NCI-H524 treated with DMSO at 0.1 percent for 48 hours (cell line): ENCODE measurements at places on chromosomes 12 and 14.

DNA sequence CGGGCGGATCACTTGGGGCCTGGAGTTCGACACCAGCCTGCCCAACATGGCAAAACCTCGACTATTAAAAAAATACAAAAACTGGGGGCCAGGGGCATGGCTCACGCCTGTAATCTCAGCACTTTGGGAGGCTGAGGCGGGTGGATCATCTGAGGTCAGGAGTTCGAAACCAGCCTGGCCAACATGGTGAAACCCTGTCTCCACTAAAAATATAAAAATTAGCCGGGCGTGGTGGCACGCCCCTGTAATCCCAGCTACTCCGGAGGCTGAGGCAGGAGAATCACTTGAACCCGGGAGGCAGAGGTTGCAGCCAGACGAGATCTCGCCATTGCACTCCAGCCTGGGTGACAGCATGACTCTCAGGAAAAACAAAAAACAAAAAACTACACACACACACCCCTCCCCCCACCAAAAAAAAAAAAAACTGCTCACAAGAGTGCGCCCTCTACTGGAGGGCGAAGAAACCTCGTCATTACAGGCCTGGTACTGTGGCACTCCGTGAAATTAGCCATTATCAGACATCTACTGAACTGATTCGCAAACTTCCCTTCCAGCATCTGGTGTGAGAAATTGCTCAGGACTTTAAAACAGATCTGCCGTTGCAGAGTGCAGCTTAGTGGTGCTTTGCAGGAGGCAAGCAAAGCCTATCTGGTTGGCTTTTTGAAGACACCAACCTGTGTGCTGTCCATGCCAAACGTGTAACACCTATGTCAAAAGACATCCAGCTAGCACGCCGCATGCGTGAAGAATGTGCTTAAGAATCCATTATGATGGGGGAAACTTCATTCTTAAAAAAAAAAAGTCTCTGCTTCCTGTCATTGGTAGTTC, 7.7 kb downstream of the PPP1R3E start:
- no peak for DNase-seq

DNA sequence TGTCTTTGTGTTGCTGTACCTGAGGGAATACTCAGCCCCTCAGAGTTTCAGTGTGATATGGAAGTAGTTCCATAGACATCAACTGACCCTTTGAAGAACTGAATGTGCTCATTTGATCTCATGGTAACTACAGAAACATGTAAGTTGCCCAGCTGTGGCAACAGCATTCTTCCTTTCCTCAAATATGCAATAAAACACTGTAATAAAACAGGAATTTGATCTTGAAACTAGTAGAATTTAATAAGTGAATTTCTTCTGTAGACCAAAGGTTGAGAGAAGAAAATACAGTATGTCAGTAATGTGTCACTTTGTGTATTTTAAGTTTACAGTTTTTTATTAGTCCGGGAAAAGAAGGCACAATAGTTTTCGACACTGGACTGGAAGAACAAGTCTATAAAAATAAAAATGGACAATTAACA, 31.9 kb downstream of the KCTD10 start:
- DNase-seq = no peak

DNA sequence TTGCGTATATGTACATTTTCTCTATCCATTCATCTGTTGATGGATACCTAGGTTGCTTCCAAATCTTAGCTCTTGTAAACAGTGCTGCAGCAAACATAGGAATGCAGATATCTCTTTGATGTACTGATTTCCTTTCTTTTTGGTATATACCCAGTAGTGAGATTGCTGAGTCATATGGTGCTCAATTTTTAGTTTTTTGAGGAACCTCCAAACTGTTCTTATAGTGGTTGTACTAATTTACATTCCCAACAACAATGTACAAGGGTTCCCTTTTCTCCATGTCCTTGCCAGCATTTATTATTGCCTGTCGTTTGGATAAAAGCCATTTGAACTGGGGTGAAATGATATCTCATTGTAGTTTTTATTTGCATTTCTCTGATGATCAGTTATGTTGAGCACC, 44.3 kb downstream of the PELI2 start:
- DNase-seq = no peak

DNA sequence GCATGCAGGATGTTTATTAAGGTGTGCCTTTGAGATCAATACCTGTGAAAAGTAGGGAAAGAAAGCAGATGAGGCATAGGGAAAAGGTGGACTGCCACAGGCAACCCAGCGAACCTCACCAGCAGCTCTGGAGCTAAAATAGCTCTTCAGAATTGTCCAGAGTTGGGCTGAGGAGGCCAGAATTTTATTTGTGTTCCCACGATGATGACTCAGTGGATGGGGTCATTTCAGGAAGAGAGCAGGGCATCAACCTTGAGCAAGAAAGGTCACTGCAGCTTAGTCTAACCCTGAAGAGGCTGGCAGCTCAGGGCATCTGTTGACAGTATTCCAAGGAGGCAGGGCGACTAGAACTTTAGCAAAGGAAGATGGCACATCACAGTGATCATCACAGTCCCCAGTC, 696.1 kb downstream of the DIO2 start:
- DNase-seq = no peak

DNA sequence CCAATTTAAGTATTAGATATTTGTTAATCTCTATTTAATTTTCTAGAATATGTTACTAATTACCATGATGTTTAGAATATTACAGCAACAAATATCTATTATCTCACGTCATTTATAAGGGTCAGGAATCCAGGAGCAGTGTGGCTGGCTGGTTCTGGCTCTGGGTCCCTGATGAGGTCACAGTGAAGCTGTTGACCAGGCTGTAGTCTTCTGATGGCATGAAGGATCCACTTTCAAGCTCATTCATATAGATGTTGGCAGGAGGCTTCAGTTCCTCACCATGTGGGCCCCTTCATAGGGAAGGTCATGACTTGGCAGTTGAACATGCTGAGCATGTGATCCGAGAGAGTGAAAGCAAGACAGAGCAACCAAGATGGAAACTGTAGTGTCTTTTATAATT, 375.6 kb downstream of the ATP23 start:
- no peak for DNase-seq

DNA sequence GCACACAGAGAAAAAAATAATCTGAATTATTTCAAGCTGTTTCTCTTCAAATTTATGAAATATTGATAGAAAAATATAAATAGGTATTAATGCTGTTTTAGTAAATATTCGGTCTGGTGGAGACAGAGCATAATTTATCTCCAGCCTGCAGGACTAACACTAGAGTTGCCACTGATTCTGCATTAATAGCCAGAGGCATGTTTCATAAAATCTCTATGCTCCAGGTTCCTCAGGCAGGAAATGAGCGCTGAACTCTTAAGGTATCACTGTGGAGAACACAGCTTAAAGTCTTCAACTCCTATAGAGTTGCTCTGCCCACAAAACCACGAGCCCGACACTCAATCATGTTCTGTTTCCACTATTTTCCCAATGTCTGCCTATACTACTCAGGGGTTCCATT, 470.0 kb upstream of the TMPO start:
- DNase-seq = no peak

DNA sequence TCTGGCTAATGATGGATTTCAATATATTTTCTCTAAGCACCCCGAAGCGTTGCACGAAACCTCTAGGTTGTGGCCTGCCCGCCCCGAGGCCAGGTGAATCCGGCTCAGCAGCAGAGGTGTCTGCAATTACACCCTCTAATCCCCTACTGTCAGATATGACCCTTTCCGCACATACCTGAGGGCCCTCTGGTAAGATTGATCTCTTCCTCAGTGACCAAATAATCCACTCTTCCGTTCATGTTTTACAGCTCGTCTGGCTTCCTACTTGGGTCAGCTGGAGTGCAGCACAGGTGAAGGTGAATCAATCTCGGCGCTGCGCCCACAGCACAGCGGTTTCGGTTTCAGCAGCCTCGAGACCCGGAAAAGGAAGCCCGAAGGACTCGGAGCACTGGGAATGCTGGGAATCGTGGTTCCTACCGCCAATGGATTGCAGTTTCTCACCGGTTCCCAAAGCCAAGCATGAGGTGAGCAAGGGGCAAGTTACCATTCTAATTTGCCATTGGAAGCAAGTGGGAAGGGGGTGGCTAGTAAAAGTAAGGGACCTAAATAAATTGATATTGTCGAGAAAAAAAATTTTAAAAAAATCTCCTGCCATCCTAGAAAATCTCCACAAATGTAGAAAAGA, at the start of gene SYNJ2BP:
Gene SYNJ2BP (minus strand): TSS at position 366 of the 625 bp plus-strand sequence. CDS start 127 bp downstream, at position 239.
- peak; percentile 41 for DNase-seq

DNA sequence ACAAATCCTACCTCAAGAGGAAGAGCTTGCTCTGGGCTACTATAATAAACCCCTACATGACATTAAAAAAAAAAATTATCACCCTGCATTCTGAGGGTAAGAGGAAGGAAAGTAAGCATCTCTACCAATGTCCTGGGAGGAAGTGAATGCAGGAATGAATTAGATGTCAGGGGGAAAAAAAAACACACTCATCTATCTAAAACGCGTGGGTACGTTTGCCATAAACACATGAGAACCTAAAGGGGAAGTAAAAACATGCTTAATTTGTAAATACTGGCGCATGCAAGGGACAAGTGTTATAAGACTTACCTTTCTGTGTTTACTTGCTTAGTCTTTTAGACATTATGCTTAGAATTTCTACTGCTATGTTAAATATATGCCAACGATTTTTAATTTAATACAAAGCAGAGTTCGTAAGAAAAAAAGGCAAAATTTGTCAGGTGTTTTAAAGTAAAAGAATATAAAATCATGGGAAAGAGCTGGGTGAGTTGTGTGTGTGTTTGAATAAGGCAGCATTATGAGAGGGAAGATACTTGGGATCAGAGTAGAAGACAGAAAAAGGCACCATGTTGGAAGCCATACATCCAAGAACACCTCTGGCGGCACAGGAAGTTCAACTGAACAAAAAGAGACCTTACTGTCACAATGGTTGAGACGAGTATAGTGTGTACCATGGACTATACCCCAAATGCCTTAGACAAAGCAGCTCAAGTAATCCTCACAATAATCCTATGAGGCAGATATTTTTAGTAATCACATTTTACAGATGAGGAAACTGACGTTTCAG, 1.5 kb downstream of the TMED8 start:
- no peak for DNase-seq

DNA sequence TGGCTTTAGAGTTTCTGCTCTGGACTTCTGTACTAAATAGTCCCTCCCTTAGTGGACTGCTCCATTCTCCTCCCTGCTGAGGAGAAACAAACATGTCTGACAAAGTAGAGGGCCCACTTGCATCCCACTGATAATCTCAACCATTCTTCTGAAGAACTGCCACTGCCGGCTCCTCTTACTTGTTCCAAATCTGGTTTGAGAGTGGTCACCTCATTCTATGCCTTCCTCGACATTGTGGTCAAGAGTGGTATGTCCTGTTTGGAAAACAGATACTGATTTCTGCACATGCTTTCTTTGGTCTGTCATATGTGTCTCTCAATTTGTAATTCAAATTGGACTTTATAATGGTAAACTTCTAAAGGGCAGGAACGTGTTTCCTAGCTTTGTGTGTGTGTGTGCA, 36.3 kb upstream of the PLEKHA5 start:
- DNase-seq = no peak

DNA sequence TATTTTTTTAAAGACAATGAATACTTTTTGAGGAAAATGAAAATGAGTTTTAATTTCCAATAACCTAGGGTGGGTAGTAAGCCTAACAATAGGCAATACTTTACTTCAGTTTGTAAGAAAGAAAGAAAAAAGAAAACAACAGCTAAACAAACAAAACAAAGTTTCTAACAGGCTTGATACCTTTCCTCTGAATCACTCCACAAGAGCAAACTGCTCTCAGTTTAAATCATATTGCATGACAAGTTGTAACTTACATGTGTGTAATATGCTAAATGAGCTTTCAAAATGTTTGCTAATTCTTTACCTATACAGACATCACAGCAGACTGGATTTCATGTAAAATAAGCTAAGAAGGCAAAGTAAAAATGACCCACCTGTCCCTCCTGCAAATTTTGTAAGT, 6.7 kb upstream of the LMO3 start:
- no peak for DNase-seq

DNA sequence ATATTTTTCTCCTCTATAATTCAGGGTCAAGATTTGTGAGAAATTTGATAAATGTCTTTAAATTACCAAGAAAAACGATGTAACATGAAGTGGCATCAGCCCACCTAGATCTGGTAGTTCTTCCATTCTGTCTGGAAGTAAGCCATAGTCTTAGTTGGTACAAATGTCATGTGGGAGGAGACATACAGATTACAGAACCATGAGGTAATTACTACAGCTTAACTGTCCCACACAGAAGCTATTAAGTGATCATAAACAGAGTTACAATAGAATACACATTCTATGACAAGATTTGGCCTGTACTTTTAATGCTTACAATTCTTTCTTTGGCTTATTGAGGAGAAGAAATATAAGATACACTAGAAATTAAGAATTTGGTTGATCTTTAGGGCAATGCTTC, 13.7 kb upstream of the SIX1 start:
- DNase-seq = peak; percentile 33

DNA sequence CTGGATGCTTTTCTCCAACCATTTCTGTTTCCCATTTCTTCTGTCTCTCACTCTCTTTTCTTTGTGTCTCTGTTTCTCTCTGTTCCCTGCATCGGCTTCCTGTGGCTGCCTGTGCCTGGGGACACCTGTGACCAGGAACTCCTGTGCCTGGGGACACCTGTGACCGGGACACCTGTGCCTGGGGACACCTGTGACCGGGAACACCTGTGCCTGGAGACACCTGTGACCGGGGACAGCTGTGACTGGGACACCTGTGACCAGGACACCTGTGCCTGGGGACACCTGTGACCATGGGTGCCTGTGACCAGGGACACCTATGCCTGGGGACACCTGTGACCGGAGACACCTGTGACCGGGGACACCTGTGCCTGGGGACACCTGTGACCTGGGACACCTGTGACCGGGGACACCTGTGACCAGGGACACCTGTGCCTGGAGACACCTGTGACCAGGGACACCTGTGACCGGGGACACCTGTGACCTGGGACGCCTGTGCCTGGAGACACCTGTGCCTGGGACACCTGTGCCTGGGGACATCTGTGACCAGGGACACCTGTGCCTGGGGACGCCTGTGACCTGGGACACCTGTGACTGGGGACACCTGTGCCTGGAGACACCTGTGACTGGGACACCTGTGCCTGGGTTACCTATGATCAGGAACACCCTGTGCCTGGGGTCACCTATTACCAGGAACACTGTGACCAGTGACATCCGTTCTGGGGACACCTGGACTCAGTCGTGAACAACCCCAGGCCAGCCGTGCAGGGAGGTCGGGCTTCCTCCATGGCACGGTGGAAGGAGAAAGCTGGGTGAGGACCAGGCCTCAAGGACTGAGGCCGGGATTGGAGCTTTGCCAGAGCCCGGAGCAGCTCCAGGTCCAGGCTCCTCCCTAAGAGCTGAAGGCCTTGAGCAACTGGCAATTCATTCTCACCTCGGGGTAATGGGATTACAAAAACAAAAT, 23.4 kb upstream of the FBRSL1 start:
- DNase-seq = no peak

DNA sequence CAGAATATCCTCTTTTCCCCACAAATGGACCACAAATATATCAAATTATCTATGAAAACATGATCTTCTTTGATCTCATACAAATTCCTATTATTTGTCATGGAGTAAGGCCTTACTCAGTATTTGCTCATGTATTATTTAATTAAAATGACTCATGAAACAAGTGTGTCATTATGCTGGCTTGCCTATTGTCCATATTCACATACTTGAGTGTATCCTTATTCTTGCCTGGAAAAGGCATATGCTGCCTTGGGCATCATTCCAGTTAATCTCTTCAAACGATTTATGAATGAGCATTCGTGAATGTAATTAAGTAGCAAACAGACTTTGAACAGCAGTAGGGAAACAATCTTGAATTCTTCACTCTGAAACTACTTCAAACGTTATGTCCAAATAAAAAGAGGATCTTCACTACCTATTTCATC, 22.6 kb upstream of the SNRPF start:
- peak; percentile 78 for DNase-seq

GRCh38 chr14:101276309-101277091, 284.8 kb upstream of the DIO3 start:
- no peak for DNase-seq
